ENCODE measurements at places on chromosomes 2 and 18. TPM values are rescaled to one million over a fixed set of nuclear protein-coding genes. Genes with fewer than 3 reads are reported as not detected.
A peak's percentile ranks its signal among the peaks of the same experiment; 100 is the strongest.

DNA sequence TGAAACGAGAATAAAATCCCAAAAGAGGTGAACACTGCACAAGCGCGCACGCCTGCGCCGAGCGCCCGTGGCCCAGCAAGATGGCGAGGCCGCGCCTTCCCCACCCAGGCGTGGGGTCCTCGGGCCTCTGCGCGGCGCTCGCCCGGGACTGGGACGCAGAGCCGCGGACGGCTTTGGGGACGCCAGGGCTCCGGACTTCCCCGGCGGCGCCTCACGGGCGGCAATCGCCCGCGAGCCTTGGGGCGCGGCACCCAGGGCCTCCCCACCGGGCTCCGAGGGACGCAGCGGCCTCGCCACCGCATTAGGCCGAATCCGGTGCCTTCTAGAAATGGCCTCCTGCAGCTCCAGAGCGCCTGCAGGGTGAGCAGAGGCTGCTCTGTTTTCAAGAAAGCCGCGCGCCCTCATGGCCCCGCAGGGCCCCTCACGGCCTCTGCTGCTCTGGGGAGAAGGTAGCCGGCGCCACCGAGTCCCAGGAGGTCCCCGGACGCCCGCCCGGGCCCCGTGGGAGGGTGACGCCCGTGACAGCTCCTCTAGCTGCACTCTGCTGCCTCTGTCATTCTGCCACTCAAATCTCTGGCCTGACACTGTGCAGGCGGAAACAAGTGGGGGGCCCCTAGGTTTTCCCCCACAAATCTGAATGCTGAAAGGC is 35.9 kb upstream of the POMC start:
- no peak for DNase-seq

DNA sequence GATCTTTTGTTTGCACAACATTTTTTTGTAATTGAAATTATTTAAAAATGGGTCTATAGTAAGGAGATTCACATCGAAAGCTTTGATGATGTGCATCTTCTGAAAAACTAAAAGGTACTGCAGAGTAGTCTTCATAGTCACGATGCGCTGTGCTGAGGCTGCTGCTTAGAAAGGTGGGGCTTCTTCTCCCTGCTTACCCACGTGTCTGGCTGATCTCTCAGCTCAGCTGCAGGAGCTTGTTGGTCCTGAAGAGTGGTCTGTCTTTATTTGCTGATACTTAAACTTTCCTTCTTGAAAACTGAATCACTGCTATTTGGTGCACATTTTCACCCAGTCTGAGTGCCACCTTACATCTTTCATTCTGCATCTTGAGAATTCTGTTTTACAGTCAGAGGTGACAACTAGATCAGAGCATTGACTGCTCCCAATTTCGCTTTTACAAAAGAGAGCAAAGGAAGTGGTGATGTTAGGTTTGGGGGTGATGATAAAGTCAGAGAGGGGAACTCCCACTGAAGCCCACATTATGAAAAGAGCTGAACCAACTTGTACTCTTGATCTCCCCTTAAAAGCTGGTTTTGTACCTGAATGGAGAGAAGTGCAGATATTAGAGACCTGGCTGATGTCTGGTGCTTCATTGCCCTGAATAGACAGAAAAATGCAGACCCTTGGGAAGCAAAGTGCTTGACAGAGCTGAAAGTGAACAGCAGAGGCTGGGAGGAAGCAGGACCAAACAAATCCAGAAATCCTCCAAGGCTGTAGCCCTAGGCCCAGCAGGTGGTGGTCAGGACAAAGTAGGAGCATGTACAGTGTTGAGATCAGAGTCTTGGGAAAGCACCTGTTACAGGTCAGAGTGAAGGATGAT is 984.5 kb downstream of the TSN start:
- no peak for DNase-seq

DNA sequence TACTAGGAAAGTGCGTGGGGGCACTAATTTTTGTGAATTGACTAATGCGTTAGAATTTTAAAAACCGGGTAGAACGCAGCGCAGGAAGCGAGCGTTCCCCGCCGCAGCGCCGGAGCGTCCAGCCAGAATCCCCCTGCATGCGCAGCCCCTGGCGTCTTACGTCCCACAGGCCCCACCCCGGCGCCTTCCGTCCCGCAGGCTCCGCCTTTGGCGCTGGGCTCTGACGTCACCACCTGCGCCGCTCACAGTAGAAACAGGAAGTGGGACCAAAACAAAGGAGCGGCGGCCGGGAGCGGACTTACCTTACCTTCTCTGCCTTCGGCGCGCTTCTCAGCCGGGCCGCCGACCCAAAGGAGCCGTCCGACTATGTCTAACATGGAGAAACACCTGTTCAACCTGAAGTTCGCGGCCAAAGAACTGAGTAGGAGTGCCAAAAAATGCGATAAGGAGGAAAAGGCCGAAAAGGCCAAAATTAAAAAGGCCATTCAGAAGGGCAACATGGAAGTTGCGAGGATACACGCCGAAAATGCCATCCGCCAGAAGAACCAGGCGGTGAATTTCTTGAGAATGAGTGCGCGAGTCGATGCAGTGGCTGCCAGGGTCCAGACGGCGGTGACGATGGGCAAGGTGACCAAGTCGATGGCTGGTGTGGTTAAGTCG is at the start of gene CHMP1B:
CHMP1B (plus strand) TSS at position 268 of the 660 bp plus-strand sequence; CDS start at position 367, 99 bp downstream.
- peak; percentile 86 for DNase-seq

The RAB11FIP5 gene
- polyA plus RNA-seq: 13.0 TPM

The ALS2 gene
- 16.3 TPM for polyA plus RNA-seq

The HOXD10 gene
- 0.24 TPM for polyA plus RNA-seq

The VPS54 gene
- polyA plus RNA-seq: 22.7 TPM
